ENCODE measurements at places on chromosomes 6 and 20.

DNA sequence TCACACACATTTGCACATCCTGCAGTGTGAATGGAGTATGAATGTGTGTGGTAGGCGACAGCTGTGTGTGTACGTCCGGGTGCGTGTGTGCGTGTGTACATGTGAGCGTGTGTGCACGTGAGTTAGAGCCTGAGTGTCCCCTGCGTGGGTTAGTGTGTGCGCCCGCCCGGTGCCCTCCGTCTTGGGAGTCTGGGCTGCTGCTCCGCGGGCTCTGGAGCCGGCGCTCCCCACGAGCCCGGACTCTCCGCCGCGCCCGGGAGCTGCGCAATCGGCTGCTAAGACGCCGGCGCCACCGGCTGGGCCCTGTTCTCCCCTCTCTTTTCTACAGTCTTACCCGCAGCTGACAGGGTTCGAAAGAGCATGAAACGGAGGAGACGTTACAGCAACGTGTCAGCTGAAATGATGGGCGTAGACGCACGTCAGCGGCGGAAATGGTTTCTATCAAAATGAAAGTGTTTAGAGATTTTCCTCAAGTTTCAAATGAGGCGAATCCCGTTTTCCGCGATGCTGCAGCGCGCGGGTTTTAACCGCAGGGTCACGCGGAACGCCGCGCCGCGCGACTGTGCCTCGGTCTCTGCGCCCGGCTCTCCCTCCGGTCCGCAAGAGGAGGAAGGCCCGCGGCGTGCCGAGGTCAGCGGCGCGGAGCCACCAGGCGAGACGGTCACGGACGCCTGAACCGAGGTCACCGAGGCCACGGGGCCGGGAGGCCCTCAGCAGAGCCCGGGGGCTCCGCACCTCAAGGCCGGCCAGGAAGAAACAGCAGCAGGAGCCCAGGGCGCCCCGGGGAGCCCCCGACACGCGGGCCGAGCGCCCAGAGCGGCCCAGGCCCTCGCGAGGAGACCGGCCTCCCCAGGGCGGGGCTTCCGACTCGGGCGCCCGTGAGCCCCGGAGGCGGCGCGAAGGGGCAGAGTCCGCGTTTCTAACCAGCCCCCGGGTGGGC, 95.3 kb upstream of the BHLHE23 start:
- peak; percentile 76 for DNase-seq

GRCh38 chr6:100892693-100893092, 11.6 kb upstream of the ASCC3 start:
- no peak for DNase-seq

GRCh38 chr20:23655491-23656211, 17.9 kb upstream of the CST3 start:
- no peak for DNase-seq

- DNase-seq: no peak
Observed at GRCh38 chr20:3541887-3542721, 71.3 kb downstream of the ATRN start.

DNA sequence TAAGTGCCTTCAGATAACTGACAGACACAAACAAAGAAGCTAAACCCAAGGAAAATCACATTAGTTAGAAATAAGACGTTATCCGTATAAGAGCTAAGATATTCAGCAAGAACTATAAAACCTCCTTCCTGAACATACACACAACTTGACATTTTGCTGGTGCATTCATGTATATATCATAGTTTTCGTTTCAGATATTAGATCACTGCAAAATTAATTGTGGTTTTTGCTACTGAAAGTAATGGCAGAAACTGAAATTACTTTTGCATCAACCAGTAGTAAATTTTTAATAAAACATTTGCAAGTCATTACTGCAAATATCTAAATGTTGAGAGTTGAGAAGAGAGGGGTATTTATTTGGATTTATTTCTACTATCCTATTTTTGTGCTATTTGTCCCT, 26.1 kb upstream of the KCNQ5 start:
- no peak for DNase-seq

DNA sequence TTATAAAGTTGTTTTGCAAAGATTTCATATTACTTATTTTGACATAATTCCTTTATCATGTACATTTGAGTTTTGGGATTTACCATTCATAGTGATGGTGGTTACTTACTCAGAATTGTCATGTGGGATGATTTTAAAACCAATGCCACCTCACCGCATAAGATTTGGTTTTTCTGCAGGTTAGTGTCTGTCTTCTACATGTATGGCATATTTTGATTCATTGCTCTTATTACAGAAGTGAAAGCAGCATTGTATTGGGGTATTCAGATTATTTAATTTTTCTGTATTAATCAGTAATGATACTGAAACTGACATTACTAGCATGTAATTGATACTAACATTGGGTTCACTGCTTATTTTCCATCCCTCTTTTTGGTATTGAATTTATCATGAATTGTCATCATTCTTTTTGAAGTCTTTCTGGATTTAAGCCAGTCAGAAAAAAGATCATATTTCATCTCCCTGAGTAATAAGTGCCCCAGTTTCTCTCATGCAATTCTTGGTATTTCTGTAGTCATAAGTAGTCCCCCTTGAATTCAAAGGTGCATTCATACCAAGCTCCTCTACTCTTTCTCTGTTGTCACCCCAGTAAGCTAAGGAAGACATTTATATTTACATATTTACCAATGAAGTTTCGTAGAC, 176.6 kb downstream of the BCKDHB start:
- no peak for DNase-seq

GRCh38 chr20:19254956-19255355, 42.5 kb downstream of the SLC24A3 start:
- no peak for DNase-seq

DNA sequence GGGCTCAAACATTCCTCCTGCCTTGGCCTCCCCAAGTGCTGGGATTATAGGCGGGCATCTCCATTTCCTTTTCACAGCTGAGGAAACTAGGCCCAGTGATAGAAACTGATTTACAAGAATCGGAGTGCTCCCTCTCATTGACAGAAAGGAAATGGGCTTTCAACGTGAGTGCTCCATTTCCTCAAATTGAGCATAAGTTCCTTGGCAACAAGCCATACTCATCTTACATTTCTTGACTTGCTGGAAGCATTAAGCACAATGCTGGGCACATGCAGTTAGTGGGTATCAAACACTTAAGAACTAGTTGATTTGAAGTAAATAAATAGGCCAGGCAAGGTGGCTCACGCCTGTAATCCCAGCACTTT, 54.7 kb downstream of the FGD2 start:
- DNase-seq: no peak

DNA sequence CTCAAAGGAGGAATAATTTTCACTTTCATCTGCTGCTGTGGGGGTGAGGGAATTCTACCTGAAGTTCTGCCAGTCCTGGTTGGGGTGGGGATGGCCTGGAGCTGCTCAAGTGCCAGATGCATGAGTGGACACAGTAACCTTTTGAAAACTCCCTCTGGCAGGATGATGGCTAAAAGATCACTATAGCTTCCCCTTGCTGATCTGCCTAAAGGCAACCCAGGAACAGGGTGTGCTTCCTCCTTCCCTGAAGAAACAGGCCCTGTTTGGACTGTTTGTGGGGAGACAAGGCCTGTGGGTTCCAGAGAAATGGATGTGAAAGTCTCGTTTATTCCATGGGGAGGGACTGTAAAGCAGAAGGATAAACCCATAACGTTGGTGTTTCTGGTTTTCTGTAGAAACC, 176.9 kb downstream of the DTNBP1 start:
- no peak for DNase-seq

DNA sequence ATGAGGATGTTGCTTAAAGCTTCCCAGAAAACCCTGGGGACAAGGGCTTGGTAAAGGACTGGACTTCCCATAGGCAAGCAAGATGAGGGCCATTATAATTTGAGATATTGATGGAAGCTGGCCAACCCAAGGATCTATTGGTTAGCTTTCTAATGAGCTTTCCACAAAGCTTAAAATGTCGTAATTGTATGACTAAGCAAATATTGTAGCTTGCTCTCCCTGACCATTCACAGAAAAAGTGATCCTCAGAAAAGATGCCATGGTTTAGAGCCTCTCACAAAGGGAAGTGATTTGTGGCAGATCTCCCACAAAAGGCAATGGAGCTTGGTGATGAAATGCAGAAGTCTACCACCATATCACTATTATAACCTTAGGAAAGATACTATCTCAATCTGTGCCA, 13.6 kb downstream of the IL17F start:
- DNase-seq: no peak

DNA sequence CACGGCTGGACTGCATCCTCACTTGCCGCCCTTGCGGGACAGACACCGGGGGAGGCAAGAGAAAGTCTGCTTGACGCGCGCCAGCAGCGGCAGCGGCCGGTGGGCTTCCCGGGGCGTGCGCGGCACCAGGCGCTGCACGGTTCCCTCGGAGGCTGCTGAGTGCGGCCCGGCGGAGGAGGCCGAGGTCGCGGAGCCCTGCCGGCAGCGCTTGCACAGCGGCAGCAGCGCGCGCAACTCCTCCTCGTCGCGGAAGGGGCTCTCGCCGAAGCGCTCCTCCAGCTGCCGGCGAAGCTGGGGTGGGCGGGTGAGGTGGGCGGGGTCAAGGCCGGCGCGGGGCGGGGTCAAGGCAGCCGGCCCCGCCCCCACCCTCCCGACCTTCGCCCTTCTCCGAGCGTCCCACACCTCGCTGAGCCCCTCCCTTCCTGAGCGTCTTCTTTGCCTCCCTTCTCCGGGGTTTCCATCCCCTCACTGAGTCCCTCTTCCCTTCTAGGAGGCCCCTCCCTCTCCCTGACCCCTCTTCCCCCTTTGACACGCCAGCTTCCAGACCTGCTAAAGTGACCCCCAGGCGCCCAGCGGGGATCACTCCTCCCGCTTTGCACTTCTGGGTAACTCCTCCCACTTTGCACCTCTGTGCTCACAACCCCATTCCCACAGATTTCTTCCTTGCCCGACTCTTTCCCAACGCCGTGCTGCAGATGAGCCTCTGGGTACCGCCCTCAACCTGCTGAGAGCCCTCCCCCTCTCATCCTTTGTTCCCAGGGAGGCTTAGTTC, 8.8 kb downstream of the DUSP15 start:
- peak; percentile 94 for DNase-seq

DNA sequence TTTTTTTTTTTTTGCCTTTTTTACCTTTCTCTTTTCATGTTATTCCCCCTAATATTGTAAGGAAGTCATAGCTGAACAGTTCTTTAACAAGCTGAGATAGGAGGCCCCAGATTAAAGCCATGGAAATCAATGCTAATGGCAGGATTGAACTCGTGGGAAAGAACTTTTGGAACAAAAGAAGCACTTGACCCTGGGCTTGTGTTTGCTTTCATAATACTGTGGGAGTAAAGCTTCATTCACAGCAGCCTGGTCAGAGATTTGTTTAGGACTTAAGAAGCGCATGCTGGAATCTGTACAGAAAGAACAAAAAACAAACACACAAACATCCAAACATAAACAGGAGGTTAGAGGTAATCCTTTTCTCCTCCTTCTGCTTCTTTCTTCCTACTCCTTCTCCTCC, 5.1 kb downstream of the HEY2 start:
- no peak for DNase-seq

- no peak for DNase-seq
Observed at GRCh38 chr6:11625302-11625701, 87.8 kb downstream of the TMEM170B start.

DNA sequence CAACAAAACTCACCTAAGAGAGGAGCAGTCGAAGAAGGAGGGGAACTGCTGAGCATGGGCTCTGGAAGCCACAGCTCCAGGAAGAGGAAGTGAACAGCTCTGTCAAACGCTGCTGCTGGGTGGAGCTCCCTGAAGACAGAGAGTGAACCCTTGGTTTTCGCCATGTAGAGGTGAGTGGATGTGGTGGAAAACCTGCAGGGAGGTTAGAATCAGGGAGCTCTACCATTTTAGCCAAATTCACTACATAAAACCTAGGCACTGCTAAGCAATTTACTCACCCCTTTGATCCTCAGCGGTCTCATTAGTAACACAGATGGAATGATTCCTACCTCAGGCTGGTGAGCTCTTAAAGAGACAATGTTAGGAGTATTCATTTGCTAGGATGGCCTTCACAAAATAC, 19.4 kb upstream of the TFAP2A start:
- no peak for DNase-seq

GRCh38 chr6:75579951-75580350, 21.7 kb upstream of the SENP6 start:
- DNase-seq: no peak

GRCh38 chr6:17709476-17709875, 2.8 kb upstream of the NUP153 start:
- DNase-seq: no peak

DNA sequence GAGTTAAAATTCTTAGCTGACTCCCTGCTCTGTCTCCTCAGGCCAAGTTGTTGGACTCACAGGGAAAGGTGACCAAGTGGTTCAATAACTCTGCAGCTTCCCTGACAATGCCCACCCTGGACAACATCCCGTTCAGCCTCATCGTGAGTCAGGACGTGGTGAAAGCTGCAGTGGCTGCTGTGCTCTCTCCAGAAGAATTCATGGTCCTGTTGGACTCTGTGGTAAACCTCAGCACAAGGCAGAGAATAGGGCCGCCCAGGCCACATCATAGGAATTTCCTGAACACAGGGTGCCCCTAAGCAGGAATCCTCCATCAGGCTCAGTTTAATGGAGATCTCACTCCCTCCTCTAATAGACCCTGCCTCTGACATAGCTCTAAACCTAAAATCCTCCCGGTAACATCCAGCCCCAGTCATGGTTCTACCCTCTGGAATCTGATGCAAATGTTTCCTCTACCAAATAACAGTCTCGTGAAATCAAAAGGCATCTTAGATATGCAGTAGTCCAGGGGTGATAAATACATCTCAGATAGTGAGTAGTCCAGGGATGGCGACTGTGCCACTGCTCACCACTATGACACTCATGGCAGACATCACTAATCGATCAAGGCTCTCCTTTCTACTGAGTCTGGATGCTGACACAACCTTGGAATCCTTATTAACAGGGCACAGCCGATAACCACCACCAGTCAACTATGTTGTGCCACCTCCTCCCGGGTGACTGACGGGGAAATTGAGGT, 18.3 kb downstream of the BPIFB1 start:
- no peak for DNase-seq

DNA sequence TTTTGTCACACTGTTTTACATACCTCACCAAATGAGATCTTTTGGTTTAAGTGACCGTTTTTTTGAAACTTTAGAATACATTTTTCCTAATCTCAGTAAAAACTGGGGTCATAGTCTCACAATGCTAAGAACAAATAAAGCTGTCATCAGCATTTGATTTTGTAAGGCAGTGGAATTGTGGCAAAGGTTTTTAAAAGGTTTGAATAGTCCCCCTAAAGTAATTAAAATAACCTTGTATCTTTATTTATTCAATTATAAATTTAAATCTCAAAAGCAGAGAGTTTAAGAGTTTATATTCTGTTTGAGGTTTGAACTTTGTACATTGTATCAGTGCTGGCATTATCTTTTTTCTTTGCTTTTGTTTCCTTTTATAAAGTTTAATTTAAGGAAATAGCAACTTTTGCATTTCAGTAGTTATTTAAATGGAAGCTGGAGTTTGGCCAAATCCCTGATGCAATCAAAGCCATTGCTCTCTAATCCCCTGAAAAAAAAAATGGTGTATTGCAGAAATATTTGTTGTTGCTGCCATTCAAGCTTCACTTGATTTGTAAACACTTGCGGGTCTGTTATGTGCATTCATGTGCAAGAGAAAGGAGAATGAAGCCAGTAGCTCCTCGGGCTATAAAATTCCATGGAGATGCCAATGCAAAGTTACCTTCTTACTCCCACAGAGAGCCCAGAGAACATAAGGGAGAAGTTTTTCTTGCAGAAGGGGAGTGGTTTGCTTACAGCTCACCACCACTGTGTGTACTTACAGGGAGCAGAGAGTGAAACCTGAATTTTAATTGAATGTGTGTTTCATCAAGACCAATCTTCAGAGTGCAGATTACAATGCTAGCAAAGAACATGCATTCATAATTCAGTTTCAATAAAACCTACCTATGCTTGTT, 391.8 kb downstream of the ARHGAP18 start:
- no peak for DNase-seq

- DNase-seq: no peak
Observed at GRCh38 chr6:161254464-161255253, 19.2 kb downstream of the AGPAT4 start.
